ENCODE measurements at places on chromosomes 13 and 19.

- peak; percentile 96 for DNase-seq
Measured at GRCh38 chr19:3387645-3388589, 21.5 kb downstream of the NFIC start.

DNA sequence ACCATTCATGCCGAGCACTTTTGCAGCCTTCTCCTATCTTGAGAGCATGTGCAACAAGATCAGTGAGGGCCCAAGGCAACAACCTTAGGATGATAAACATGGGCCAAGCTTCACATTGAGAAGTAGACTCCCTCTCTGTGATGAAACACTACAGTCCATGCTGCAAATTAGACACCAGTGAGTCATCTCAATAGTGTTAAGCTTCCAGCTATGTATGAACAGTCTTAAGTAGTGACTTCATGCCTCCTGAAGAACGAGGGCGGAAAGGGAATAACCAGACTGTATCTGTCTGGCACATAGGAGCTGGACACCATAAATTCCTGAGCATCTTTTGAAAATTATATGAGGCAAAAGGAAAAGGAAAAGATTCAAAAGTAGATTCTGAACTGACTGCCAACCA lies 309.9 kb upstream of the SLITRK1 start:
- no peak for DNase-seq

GRCh38 chr19:1265615-1266128 lies 3.5 kb upstream of the CIRBP start:
- peak; percentile 48 for DNase-seq

DNA sequence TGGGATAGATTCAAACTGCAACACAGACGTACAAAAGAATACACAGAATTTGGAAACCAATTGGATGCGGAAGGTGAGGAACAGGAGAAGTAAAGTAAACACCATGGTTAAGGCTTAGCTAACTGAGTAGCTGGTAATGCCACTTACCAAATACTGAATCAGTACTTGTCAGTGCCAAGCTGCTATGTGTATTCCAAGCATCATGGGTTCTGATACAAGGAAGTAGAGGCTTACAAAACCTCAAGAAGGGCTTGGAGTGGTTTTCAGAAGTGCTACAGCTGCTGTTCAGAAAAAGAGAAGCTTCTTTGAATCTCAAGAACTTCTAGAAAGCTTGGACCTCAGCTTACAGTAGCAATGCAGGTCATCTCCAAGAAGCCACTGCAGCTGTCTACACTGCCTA lies 35.9 kb upstream of the DCT start:
- no peak for DNase-seq

- peak; percentile 22 for DNase-seq
Measured at GRCh38 chr13:51781246-51782022, 22.5 kb downstream of the DHRS12 start.

- DNase-seq: no peak
Measured at GRCh38 chr13:79352107-79352506, 53.9 kb downstream of the RBM26 start.

DNA sequence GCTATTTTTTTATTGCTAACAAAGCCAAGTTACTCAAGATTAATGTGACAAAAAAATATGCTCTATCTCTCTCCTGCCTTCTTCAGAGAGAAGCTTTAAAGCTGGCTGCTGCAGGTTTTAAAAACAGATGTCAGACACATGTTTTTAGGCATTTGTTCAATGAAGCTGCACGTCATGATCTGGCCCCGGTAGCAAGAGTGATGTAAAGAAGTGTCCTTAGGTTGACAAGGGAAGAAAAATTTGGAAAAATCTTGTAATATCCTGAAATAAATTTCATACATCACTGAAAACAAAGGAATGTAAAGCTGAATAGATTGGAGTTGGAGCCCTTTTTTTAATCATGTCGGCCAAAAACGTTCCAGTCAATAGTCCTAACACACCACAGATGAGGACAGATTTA lies 531.4 kb upstream of the NBEA start:
- no peak for DNase-seq

DNA sequence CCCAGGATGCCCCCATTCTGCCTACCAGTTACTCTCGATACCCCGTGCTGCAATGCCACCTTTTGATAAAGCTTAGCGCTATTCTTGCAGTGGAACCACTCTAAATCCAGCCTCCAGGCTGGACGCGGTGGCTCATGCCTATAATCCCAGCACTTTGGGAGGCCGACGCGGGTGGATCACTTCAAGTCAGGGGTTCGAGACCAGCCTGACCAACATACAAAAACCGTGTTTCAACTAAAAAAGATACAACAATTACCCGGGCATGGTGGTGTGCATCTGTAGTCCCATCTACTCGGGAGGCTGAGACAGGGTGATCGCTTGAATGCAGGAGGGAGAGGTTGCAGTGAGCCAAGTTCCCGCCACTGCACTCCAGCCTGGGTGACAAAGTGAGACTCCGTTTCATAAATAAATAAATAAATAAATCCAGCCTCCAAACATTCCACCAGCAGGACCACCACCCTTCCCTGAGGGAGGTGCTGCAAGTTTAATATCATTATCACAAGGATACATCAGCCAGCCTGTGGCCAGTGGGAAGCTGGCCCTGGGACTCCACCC lies 27.7 kb downstream of the CYP2B6 start:
- no peak for DNase-seq

DNA sequence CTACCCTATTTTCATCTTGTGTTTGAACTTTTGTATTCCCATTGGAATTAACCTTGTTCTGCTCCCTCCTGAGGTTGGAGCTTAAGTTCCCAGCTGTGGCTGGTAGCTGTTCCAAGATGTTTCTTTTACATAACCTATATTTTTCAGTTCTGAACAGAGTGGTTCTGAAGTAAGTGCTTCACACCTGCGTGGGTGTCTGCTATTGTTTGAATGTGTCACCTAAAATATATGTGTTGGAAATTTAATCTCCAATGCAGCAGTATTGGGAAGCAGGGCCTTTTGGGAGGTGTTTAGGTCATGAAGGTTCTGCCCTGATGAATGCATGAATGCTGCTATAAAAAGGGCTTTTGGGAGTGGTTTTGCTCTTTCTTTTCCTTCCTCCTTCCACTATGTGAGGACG lies 123.8 kb downstream of the LACC1 start:
- no peak for DNase-seq

DNA sequence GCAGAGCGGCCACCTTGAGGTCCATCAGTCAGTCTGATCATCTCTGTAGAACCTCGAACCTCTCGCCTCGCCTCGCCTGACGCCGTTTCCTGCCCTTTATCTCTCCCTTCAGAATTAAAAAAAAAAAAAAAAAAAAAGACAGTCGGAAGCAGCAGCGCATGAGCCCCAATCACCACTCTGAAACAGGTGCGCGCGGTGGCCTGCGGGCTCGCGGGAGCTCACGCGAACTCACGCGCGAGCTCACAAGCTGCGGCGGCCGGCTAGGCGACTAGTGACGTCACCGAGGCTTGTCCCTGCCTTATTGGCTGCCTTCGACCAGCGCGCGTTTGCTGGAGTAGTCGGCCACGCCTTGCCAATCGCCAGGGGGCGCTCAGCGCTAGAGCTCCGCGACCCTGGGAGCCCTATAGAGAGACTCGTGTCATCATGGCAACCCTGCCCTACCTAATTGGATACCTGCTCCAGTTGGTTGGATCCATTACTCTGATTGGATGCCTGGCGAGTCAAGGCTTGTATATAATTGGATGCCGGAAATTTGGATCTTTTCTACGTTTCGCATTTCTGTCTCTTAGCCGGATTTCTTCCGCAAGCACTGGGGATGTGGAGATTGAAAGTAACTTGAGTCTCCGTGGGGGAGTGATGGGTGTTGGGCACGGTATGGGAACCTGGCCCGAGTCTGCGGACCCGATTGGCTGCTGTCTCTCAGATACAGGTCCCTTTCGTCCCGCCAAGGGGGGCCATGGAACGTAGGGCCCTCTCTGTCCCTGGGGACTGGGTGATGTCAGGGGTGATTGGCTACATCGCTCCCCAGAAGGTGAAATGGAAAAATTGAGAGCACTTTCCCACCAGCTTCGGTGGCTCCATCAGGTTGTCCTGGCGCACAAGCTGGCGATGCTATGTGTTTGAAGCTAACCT lies 31.6 kb downstream of the SYT3 start:
- peak; percentile 73 for DNase-seq

DNA sequence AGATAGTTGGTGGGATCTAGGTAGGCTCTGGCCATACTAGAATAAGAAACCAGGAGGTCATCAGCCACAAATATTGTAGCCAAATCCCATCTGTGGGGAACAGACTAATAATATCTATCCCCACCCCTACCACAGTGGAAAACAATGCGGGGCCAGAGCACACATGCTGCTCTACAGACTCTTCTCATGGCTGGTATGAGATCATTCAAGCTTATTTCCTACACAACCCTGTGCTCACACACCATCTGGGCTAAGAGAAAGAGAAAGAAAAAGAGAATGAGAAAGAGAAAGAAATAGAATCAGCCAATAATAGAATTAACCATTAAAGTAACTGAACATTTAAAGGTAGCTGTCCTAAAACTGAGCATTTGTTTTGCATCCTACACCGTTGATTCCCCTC lies 1268.4 kb upstream of the SPRY2 start:
- no peak for DNase-seq

GRCh38 chr19:42233678-42234292 lies 8.6 kb downstream of the GSK3A start:
- no peak for DNase-seq

DNA sequence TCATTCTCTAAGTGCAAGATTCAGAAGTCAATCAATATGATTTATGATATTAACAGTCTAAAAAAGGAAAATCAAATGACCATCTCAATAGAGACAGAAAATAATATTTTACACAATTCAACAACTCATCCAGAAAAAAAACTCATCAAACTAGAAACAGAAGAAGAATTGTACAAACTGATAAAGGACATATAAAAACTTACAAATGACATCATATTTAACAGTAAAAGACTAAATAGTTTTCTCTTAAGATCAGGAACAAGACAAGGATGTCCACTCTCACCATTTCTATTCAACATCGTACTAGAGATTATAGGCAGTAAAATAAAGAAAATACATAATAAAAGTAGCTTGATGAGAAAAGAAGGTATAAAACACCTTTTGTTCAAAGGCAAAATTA lies 527.3 kb downstream of the DACH1 start:
- DNase-seq: no peak

GRCh38 chr13:110665491-110666254 lies 40.2 kb downstream of the CARS2 start:
- no peak for DNase-seq

DNA sequence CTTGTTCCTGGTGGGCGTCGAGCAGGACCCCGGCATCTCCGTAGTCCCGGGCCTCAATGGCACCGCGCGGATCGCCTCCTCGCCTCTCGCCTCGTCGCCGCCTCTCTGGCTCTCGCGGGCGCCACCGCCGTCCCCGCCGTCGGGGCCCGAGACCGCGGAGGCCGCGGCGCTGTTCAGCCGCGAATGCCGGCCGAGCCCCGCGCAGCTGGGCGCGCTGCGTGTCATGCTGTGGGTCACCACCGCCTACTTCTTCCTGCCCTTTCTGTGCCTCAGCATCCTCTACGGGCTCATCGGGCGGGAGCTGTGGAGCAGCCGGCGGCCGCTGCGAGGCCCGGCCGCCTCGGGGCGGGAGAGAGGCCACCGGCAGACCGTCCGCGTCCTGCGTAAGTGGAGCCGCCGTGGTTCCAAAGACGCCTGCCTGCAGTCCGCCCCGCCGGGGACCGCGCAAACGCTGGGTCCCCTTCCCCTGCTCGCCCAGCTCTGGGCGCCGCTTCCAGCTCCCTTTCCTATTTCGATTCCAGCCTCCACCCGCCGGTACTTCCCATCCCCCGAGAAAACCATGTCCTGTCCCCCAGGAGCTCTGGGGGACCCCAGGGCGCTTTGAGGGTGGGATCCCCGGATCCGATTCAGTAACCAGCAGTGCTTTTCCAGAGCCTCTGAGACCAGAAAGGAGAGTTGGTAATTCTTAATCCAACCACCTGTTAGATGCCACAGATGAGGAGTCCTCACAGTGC lies 885 bp downstream of the MLNR start:
- DNase-seq: peak; percentile 12

GRCh38 chr19:45278087-45278486 lies 27.0 kb downstream of the MARK4 start:
- no peak for DNase-seq

DNA sequence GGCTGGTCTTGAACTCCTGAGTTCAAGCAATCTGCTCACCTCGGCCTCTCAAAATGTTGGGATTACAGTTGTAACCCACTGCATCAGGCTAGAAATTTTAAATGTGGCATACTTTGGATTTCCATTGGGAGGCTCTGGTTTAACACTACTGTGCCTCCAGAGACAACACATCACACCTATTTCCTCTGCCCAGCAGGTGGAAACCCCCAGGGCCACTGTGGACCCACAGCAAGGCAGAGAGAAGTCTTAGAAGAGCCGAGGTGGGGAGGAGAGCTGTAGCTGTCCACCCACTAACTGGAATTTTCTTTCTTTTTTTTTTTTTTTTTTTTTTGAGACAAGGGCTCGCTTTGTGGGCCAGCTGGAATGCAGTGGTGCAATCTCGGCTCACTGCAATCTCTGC lies 39.4 kb downstream of the IER2 start:
- no peak for DNase-seq

DNA sequence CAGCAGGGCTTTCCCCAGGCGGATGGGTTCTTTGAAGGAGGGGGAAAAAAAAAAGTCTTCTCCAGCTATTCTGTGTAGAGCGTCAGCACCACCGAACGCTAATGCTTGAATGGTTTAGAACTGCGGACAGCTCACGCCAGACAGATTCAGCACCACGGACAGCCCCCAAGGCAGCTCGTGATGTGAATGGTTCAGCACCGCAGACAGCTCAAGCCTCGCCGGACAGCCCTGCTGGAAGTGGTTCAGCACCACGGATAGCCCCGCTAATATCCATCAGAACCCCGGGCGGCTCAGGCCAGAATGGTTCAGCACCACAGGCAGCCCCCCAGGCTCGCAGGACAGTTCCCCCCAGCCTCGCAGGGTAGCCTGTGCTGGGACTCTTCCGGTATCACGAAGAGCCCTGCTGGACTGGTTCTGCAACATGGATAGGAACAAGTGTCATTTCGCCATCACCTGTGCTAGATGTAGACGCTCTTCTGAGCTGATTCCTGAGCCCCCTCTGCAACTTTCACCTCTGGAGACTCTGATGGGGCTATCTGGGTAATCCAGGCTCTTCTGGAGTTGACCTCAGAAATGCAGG lies 4.9 kb upstream of the SMIM17 start:
- DNase-seq: no peak

- DNase-seq: no peak
Measured at GRCh38 chr13:93079294-93079693, 147.3 kb upstream of the GPC6 start.
